ENCODE measurements at places on chromosomes 16 and 17.

- no peak for DNase-seq
These were observed 44.3 kb downstream of the ERN1 start for GRCh38 chr17:64085650-64086005.

DNA sequence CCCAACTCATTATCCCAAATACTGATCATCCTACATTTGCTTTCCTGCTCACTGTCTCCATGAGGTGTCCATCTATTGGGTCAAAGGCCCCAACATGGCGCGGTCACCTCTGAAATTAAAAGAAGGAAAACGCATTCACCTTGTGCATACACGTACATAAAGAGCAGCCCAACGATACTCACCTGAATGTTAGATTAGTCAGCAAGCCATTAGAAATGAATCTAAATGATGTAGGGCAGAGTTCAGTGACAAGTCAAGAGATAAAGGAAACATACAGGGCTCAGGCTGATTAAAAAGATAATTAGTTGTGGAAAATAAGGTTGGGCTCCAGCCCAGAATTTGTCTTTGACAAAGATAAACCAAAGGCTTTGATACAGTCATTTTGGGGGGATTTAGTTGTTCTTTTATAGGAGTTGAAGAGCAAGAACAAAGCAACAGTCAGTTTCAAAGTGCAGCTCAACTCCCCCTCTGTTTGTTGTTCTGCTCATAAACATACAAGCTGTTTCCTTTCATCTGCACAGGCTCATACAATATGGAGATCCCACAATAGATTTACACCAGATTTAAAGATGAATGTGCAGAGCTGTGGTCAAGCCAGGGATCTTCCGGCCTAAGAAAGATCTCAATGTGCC lies 21.1 kb downstream of the NXPH3 start:
- no peak for DNase-seq

GRCh38 chr17:60371818-60372510 lies 20.0 kb downstream of the USP32 start:
- no peak for DNase-seq

DNA sequence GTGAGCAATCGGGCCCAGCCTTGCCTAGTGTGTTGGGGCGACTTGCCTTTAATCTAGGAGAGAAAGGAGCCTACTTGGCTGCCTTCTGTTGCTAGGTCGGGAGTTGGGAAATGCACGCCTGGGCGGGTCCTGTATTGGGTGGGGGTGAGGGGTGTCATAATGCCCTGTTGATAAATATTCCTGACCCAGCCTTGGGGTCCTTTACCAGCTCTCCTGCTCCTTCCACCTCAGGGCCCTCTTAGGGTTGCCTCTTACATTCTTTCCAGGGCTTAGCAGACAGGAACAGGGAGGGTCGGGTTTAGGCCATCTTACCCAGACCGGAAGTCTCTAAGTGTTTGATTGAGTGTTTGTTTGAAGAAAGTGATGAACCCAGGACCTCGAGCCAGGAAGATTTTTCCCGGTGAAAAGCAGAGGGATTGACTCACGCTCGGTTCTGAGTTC lies 112.9 kb downstream of the SEC14L1 start:
- no peak for DNase-seq

- no peak for DNase-seq
These were observed 102.3 kb downstream of the KCNJ2 start for GRCh38 chr17:70271672-70272071.

DNA sequence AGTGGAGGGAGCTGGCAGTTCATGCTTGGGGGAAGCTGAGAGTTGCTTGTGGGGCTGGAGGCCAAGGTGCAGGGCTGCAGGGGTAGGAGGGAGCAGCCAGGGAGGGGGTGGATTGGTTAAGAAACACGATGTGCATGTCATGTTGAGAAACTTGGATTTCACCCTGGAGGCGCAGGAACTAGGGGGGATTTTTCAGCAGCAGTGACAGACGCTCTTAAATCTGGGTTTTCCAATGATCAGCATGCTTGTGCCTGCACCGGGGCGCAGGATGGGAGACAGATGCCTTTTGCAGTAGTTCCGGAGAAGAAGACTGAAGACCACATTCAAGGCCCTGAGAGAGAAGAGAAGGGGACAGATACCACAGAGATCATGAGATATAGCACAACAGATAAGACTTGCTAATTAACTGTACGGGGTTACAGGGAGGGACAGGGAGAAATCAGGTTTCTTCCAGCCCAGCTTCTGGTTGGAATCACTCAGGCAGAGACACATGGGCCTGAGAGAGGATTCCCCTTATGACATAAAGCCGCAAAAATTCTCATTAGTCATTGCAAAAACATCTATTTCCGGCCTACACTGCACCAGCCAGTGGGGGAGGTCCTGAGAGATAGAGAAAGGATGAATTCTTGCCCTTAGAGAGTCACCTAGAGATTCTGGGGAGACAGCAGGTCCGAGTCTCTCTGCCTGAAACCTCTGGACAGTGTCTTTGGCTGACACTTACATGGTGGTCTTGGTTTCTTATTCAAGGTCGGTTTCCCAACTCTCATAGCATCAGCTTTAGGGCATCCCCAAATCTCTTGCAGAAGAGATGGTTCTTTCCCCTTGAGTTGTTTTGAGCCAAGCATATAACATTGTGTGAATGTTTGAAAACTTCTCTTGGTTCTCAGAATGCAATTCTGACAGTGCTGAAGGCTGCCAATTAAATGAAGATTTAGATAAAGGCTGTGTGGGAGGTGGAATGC lies 27.1 kb downstream of the CDH13 start:
- DNase-seq, result no peak

- DNase-seq, result no peak
These were observed 343.8 kb downstream of the TOX3 start for GRCh38 chr16:52203096-52203495.

- DNase-seq, result no peak
These were observed 139.9 kb upstream of the HLF start for GRCh38 chr17:55124730-55125360.

DNA sequence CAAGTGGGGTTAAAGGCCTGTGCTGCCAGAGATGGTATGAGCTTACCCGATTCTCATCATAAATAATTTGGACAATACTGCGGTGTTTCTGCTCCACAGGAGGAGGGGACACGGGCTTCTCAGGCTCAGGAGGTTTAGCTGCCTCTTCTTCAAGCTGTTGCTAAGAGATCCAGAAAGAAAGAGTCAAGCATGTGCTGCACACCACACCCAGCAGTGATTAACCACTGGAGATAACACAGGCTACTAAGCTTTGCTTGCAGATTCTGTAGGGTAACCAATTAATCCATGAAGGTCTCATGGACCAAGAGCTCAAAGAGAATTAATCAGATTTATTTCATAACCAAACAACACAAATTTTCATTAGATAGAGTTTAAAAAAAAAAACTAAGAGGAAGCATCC lies 56.6 kb downstream of the NCOR1 start:
- no peak for DNase-seq

DNA sequence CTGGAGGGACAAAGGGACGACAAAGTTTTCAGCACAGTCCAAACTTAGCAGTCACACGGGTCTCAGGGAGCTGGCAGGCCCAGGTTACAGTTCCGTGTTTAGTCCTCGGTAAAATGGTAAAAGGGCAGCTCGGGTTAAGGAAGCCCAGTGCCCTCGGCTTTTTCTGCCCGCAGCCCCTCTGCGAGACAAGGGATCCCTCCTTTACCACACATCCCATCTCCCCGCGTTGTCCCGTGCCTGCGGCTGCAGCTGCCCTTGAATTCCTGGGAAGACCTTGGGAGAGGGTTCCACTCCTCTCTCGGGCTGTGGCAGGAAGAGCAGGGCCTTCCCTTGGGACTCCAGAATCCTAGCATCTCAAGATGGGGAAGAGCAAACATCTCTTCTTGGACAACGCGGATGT lies 7.2 kb upstream of the RAB37 start:
- no peak for DNase-seq

DNA sequence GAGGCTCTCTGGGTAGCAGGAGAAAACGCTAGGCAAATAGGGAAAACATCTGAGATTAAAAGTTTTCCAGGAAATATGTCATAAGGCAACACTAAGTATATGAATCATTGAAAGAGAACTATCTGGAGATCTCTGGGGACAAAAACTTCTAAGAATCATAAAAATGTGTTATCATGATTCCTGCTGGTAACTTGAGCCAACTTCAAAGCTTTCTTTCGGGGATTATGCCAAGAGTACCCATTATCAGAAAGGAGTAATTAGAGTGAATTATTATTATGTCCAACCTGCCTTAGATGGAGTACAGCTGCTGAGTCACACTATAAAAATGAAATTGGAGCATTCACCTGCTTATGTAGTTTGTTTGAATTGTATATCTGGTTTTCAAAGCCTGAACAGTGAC lies 488.5 kb upstream of the SOX9 start:
- DNase-seq, result peak; percentile 80

- DNase-seq, result no peak
These were observed 313.1 kb upstream of the TNRC6C start for GRCh38 chr17:77645072-77646045.

DNA sequence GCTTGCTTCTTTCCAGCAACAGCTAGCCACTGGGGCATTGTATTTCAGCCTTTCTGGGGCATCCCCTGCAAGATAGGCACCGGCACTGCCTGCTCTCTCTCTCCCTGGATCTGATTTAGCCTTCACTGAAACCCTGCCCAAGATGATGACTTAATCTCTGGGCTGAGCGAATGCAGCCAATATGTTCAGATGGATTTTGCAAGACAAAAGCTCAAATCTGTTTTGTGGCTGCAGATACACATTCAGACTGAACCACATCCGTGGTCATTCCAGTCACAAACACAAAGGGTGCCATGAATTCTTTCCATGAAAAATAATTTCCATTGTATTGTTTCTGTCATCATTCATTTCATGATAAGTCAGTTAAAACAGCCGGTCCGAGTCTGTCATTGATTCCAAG lies 24.2 kb downstream of the SOST start:
- DNase-seq, result no peak

GRCh38 chr17:50047488-50048126 lies 8.3 kb upstream of the ITGA3 start:
- DNase-seq, result no peak

GRCh38 chr16:84198401-84198800 lies 7.4 kb downstream of the ADAD2 start:
- no peak for DNase-seq

GRCh38 chr17:21397341-21398190 lies 21.4 kb downstream of the KCNJ12 start:
- no peak for DNase-seq

GRCh38 chr17:19242926-19243325 lies 5.8 kb downstream of the EPN2 start:
- DNase-seq, result no peak

DNA sequence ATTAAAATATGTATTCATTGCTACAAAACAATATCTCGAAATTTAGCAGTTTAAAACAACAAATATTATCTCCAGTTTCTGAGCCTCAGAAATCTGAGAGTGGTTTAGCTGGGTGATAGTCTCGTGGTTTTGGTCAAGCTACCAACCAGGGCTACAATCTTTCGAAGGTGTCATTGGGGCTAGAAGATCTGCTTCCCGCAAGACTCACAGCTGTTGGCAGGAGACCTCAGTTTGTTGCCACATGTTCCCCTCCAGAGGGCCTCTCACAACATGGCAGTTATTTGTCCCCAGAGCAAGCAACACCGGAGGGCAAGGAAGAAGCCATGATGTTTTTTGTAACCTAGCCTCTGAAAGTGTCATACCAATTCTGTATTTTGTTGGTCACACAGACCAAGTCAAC lies 12.0 kb upstream of the BCAS3 start:
- no peak for DNase-seq
